H7 (cell line): ENCODE measurements at places on chromosomes 4 and X.

GRCh38 chrX:63330681-63331080, 20.5 kb downstream of the SPIN4 start:
- DNase-seq = no peak

DNA sequence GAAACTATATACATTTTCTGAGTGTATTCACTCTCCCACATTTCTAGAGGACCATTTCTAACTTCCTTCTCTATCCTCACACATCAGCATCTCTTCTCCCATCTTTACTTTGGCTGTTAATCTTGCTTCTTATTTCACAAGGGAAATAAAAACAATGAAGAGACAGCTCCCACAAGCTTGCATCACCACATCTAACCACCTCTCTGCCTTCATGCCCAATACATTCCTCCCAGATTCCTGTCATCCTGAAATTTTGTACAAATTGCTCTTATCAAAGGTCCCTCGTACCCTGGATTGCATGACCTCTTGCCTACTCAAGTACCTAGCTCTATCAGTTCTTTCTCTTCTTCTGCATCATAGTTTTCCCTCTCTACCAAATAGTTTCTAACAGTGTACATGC, 215.2 kb downstream of the ANTXR2 start:
- no peak for DNase-seq

GRCh38 chr4:26779224-26779623, 81.4 kb upstream of the STIM2 start:
- no peak for DNase-seq

DNA sequence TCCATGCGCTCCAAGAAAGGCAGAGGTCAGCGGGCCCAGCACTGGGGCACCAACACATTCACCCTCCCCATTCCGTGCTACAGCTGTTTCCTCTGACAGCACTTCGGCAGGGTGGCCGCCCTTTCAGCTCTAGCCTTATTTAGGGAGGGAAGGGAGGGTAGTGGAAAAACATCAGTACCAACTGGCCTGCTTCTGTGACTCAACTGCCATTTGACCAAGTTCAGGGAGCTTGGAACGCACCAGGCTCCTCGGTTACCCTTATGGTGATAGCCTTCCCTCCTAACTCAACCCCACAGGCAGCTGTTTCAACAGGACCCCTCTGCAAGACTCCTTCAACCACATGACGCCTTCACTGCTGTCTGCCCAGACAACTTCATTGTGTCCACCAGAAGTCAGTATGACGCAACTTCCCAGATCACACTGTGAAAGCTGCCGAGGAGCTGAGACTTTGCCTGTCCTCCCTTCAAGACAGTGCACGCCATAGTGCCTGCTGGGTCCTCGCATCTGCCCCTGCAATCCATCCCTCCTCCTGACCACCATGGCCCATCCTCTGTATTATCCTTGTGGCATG, 132.2 kb downstream of the AFAP1 start:
- no peak for DNase-seq

DNA sequence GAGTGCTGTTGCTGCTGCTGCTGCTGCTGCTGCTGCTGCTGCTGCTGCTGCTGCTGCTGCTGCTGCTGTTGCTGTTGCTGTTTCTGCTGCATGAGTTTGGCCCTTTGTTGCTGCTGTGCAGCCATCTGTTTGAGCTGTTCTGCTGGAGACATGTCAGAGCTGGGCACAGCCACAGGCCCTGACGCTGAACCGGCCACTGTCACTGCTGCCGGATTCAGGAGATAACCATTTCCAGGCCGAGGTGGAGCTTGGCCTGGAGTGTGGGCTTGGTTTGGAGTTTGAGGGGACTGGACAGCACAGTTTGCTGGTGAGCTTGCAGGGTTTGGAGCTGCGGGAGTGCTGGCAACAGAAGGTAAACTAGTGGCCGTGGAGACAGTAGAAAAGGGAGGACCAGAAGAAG, 224.3 kb downstream of the MGST2 start:
- DNase-seq = no peak

DNA sequence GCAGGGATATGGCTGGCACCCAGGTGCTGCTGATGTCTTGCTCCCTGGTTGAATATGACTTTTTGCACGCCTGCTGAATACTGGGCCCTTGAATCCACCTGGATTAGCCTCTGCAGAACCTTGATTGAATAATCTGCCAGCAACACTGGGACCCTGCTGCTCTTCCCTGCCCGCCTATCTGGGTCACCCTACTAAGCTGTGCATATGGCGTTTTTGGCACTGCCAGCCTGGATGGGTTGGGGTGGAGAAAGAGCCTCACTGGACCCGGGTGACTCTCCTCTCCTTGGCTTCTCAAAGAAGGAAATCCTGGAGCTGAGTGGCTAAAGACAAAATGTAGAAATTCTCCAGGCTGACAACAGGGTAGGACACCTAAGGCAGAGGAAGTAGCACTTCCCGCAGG, 100.0 kb downstream of the MAOA start:
- no peak for DNase-seq
